Activated CD4-positive, CD25-positive, alpha-beta regulatory T cell treated with anti-CD3 and anti-CD28 coated beads, Interleukin-2, amount 50 U/mL, for 24 hours (primary cell): ENCODE measurements at places on chromosomes 4 and X.

DNA sequence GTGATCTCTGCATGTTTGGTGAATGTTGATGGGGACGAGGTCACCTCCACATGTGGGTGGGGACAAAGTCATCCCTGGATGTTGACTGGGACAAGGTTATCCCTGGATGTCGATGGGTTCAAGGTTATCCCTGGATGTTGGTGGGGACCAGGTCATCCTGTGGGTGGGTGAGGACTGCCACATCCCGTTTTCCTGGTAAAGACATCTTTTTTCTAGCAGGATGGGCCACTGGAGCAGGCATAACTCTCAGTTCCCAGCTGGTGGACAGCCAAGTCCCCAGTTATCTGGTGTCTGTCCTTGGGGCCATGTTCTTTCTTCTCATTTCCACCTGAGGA lies 28.3 kb upstream of the PLCXD1 start:
- ATAC-seq = no peak

GRCh38 chr4:4254199-4254598 lies 6.2 kb upstream of the TMEM128 start:
- ATAC-seq = no peak

DNA sequence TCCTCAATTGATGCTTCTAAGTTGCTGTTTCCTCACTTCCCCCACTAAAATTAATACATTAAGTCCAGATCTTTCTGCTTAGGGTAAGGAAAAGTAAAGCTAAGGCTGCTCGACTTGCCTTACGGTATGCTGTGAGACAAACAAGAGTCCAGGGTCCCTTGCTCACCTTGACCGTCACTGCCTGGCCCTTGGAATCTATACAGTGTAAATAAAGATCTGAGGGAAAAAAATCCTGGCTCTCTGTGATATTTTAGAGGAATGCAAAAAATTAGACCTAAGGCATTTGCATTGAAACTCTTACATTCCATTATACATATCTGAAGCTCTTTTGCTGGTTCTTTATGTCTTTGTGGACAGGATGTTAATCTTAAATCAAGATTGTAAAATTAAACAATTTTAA lies 129.6 kb upstream of the HCCS start:
- no peak for ATAC-seq

DNA sequence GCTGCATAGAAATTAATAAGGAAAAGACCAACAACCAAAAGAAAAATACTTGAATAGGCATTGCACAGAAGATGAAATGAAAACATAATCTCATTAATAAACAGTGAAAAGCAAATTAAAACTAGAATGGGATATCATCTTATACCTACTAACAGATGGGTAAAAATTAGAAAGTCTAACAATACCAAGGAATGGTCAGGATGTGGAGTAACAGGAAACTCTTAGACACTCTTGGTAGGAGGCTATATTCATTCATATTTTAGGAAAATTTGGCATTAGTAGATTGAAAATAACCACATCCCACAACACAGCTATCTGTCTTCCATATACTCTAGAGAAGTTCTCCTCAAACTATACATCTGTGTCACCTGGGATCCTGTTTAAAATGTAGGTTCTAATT lies 36.3 kb downstream of the SEC24B start:
- ATAC-seq = no peak

DNA sequence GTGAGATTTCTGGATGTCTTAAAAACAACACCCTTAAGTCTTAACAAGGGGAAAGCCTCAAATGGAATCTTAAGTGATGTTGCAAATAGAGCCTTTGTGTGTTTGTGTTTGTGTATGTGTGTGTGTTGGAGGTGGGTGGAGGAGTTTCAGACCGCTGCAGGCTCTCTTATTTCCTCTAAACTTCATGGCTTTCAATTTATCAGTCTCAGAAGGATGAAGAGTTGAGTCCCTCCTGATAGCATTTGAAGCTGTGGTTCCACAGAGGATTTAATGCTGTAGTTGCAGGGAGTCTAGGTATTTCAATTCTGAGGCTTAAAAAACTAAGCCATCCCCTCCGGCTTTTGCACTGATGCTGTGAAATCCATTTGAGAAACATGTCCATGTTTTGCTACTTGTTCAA lies 4.3 kb upstream of the AGA start:
- no peak for ATAC-seq

GRCh38 chrX:14351611-14352303 lies 177.6 kb upstream of the GLRA2 start:
- no peak for ATAC-seq

DNA sequence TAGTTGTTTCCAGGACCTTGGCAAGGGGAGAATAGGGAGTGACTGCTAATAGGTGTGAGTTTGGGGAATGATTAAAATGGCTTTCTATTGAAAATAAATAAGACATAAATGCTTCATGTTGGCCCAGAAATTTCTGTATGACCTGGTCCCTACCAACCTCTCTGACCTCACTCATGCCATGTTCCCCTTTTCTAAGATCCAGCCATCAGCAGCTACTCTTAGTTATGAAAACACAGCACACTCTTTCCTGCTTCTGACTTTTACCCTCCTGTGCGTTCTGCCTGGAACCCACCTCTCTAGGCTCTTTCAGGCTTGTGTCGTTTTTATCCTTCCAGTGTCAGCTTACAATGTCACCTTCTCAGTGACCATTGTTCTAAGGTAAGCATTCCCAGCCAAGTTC lies 14.8 kb upstream of the CXCL5 start:
- no peak for ATAC-seq

- ATAC-seq = no peak
Observed at GRCh38 chr4:187814737-187815465, 180.7 kb upstream of the ZFP42 start.

DNA sequence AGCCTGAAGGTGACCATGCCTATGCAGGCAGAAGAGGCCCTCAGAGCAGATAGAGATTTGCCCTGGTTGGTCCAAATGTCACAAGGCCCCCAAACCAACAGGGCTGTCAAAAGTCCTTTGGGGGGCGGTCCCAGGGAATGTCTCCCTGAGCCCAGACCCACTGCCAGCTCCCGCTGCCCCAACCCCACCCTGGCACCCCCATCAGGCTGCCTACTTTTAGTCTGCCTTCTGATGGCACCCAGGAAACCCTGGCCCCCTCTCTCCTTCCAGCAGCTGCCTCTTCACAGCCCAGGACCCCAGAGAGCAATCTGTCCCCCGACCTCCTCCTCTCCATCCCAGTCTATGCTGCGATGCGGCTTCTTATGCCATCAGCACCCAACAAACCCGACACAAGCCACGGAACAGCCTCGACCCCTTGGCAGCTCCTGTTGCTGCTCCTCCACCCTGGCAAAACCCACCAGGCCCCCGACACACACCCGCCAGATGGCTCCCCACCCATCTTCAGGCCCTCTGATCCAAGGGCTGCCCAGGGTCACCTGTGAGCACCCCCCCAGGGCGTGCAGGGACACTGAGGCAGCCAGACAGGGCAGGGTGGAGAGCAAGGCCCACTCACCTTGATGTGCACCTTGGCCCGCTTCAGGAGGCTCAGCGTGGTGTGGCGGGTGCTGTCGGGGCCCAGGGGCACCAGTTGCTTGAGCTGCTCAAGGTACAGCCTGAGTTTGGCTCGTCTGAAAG lies 9.9 kb downstream of the MXD4 start:
- ATAC-seq = no peak

- no peak for ATAC-seq
Observed at GRCh38 chrX:18290200-18290599, 64.3 kb downstream of the SCML2 start.

GRCh38 chr4:163598028-163598427 lies 103.5 kb downstream of the TMA16 start:
- no peak for ATAC-seq

DNA sequence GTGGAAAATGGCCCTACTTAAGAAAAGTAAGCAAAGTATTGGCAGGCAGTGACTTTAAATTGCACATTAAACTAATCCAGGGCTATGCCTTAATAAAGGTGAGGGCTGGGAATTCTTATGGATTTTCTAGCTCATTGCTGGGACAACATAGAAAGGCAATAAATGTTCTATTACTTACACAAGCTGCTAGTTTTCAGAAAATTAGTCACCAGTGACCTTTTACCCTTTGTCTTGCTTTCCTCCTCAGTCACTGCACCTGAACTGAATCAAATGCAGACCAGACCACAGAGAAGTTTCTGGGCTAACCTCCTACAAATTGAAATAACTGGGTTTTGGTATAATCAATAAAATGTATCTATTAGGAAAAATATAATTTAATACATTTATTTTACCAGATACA lies 694.4 kb upstream of the FAM241A start:
- ATAC-seq = no peak

DNA sequence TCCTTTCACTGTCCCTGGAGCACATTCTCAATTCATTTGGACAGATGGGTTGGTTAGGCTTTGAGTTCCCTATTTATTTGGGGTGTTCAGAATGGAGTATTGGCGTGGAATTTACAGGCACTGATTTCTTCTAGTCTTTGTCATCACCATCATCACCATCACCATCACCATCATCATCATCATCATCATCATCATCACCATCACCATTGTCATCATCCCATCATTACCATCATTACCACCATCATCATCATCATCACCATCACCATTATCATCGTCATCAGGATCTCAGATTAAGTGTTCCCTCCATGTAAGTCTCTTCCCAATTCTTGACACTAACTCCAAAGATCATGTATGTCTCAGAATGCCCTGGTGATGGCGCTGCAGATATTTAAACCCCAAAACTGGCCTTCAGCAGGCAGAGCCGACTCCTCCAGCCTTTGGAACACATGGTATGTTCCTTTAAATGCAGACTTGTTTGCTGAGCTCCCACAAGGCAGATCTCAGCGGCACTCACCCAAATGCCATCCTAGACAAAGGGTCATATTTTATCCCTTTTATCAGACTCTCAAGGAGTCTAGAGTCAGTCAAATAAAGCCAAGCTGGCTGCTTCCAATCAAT lies 19.8 kb upstream of the FAM9A start:
- no peak for ATAC-seq

DNA sequence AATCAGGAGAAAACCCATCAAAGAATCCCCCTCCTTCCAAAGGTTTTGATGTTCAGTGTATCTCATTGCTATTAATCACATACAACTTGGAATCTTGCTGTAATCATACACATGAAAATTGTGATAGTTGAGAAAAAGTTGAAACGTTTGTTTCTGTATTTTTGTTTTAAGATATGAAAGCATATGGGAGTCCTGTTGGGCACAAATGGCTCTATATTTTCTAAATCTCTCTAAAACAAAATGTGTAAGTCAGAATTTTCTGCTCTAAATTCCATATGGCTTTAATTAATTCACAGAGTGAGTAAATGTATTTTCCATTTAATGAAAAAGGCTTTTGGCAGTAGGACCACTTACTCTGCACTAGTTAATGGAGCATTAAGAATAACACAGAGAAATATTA lies 140.2 kb downstream of the MOSPD2 start:
- ATAC-seq = no peak

DNA sequence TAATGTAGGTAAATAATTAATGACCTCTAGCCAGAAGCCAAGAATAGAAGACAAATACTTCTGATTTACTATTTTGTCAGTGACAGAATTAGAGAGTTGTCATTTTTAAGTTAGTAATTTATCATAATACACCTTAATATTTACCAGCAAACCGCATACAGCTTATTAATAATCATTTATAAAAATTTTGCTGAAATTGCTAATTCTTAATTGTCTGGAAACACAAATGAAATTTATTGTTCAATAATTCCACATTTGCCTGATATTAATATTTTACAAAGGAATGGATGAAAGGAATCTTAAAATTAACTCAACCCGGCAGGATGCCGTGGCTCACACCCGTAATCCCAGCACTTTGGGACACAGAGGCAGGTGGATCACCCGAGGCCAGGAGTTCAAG lies 44.7 kb downstream of the PROM1 start:
- no peak for ATAC-seq

DNA sequence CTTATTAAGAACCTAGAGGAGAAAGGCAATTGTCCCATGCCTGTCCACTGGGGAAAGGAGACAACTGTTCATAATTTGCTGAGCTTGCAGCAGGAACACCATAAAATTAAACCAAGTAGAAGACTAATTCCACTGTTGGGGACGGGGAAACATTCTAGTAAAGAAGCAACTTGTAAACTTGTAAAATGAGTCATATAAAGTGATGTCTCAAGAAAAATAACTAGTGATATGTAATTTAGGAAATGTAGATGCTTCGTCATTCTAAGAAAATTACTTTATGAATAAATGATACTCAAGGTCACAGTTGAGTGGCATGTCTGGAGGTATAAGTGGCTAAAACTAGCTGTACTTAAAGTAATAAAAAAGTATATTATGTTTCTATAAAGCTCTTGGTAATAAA lies 121.2 kb upstream of the MID1 start:
- ATAC-seq = no peak

GRCh38 chr4:66475596-66475995 lies 805.3 kb upstream of the EPHA5 start:
- ATAC-seq = no peak

DNA sequence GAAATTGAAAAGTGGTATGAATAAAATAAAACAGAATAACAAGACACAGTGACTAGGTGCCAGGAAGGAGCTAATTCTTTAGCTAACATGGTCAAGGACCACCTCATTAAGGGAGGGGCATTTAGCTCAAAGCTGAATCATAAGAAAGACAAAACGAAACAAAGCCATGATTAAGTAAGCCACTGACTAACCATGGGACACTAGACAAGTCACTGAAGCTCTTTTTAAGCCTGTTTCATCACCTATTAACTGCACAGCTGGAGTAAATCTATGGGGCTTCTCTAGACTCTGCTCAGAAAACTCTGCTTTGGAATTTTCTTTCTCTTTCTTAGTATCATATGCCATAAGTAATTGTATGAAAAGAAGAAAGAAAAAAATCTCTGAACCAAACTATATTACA lies 49.8 kb upstream of the C1QTNF7 start:
- peak; percentile 33 for ATAC-seq

- no peak for ATAC-seq
Observed at GRCh38 chr4:127048376-127049044, 584.2 kb upstream of the INTU start.

GRCh38 chrX:69761633-69762032 lies 145.7 kb downstream of the EDA start:
- no peak for ATAC-seq

GRCh38 chr4:119521268-119521667 lies 107.3 kb downstream of the PDE5A start:
- no peak for ATAC-seq

DNA sequence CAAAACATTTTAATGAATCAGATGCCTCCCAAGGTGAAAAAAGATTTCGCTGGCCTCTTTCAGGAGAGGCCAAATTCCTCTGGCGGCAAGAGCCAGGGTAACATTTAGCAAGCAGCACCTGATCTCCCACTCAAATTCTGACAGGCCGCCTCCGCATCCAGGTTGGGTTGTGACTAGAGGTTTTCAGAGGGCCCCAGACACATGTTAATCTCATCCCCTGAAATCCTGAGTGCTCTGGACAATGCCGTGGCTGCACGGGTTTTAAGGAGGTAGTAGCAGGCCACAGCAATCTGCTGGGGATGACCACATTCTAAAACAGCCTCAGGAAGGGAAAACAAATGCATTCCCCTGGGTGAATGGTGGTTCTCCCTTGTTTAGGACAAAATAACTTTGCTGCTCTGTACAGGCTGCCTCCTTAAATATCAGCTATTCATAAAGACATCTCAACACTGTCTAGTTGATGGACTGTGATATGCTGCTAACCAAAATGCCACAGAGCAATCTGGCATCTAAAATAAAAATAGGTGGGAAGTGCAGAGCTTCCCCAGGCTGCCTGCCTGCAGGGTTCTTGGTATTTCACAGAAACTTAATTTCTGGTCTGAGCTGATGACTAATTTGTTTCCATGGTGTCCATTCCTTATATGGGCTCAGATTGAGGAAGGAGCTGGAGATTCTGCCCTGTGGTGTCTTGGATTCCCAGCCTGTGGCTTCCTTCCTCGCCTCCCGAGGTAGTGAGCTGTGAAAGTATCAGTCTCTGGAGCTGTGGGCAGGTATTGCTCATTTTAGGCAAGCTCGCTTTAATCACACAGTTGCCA lies 202.0 kb downstream of the DCLK2 start:
- no peak for ATAC-seq

GRCh38 chr4:11614426-11614825 lies 185.7 kb upstream of the HS3ST1 start:
- no peak for ATAC-seq
